ENCODE measurements at places on chromosomes 13 and 19.

DNA sequence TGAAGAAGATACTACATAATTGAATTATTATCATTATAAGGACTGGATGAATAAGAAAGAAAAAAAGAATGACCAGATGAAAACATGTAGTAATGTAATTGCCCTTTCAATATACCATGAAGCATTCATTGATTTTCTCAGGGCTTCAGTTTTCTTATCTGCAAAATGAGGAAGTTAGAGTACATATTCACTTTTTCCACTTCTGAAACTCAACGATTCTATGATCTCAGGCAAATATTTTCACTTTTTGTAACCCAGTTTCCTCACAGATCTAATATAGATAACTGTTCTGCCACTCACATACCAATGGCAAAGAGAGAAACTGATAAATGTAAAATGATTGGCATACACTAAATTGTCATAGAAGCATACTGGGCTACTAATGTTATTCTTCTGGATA is 856.6 kb upstream of the KLHL1 start:
- no peak for DNase-seq

DNA sequence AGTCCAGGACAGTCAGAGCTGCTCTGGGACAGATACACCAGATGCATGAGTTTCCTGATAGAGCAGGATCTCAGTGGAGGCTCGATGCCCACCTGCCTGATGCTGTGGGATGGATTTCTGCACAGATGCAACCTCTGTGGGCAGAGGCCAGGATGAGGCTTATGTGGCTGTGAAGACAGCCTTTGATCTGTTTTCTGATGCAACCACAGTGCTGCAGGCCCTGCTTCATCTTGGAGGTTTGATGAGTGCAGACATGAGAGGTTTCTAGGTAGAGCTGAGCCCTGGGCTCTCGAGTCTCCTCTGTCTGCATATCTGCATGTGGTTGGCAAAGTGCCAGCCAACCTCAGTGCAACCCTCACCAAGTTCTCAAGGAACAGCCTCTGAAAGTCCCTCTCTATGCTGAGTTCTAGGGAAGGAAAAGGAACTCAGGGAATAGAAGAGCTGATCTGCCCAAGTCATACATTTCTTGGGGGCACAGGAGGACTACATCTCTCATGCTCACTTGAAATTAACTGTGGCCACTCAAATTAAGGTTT is 23.1 kb upstream of the TSHZ3 start:
- DNase-seq: no peak

GRCh38 chr19:13095934-13096927 is 6.4 kb downstream of the LYL1 start:
- no peak for DNase-seq

- DNase-seq: peak; percentile 4
Observed at GRCh38 chr13:19984430-19985218, 26.1 kb downstream of the ZMYM2 start.

GRCh38 chr19:10227026-10227971 is 3.8 kb downstream of the S1PR2 start:
- DNase-seq: no peak
